Endodermal cell (in vitro differentiated cells): ENCODE measurements at places on chromosomes 11 and 22.

GRCh38 chr11:2930704-2931419 is 1.6 kb upstream of the PHLDA2 start:
- DNase-seq = peak; percentile 98

- no peak for DNase-seq
Observed at GRCh38 chr22:20867179-20868024, 8.6 kb downstream of the SNAP29 start.

DNA sequence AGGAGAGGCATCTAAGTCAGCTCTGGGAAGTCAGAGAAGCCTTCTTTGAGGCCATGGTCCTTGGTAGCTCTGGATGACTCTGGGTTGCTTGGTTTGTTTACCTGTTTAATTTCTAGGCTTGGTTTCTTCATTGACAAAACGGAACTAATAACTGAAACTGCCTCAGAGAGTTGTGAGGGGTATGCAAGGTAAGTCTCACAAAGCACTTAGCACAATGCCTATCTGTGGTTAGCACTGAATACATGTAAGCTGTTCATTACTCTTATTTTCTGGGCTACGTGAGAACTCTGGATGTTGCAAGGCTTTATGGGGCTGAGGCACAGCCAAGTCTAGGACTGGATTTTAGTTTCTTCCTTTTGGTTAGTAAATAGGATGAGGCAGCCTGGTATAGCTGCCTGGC is 225.8 kb upstream of the NCAM1 start:
- no peak for DNase-seq

DNA sequence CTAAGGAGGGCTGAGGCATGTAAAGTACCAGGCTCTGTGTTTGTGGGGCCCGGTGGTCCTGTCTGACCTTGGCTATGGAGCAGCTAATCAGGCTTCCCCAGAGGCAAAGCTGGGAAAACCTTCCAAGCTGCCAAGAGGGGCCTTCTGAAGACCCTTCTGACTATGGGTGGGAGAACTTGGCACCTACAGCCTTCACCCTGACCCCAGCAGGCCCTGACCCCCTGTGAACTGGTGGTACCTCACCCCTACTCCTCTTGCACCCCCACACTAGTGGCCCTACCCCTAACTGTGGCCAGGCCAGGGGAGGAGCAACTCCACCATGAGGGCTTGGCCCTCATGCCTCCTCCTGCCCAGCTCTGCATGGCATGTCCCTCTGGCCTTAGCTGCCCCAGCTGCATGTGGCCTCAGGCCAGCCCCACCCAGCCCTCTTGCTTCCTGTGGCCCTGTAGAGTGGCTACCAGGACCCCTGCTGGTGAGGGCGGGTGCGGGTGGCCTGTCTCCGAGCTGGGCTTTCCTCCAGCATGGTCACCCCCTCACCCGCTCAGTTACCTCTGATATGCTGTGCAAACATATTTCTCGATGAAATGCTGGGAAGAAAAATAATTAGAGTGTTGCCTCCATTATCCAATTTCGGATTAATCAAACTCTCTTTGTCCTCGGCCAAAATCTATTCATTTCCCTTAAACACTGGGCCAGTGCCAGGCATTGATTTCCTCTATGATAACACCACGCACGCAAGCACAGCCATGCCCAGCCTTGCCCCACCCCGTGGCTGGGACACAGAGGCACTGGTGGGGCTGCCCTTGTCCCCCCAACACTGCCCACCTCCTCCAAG is 7.5 kb downstream of the GNAZ start:
- DNase-seq = no peak

DNA sequence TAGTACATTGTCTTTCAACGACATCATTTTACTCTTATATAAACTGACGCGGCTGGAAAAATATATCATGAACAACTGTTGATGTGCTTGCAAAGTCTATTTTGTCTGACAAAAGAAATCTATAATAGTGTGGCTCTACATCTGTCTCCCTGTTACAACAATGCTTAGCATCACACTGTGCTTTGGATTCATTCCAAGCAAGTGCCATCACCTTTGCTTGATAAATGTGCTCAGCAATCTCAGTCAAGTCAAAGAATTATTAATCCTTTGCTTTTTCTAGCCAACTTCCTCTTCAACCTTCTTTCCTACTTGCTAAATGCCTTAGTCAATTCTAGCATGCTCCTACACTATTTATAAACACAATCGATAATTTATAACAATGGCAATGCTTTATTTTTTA is 140.5 kb downstream of the FCHSD2 start:
- no peak for DNase-seq

- DNase-seq = peak; percentile 95
Observed at GRCh38 chr22:24525416-24526037, 29.4 kb downstream of the GUCD1 start.

- DNase-seq = peak; percentile 93
Observed at GRCh38 chr11:45083544-45084087, 62.8 kb upstream of the PRDM11 start.

DNA sequence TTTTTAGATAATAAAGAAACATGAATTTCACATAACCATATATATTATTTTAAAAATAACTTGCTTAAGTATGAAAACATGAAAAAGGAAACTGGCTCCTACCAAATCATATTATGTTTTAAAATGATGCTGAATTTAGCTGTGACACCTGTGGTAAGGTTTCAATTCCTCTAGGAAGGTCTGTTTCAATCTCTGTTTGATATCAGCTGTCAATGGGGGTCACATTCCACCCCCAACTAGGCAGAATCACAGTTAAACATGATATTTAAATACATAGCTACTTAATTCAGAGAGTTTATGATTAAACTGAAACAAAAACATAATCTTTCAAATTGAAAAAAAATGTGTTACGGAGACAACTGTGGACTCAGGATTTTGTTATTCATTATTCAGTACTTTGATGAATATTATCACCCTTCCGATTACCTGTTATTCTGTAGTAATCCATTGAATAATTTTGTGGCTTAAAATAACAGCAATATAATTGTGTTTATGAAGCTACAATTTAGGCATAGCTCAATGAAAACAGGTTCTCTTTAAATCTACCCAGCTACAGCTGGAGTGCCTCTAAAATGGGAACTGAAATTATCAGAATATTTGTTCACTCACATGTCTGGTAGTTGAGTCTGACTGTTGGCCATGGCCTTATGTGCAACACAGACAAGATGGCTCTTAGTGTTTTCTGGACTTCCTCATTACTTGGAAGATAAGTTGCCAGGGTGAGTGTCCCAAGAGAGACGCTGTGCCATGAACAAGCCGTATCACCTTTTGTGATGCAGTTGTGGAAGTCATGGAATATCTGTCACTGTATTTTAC is 244.6 kb upstream of the ANO3 start:
- DNase-seq = no peak

DNA sequence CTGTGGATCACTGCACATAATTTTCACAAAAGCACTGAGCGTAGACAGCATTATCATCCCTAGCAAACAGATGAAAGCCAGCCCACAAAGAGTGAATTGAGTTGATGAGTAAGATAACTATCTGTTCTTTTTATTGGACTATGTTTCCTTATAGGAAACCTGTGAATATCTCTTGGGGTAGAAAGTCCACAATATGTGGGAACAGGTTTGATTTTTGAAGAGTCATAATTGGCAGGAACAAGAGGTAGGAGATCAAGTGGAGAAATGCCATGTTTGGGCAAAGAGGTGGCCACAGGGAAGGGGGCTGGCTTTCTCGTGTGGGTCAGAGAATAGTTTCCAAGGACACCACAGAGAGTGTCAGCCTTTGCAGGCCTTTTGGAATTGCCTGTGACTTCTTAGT is 23.9 kb downstream of the OR51E2 start:
- DNase-seq = no peak

- DNase-seq = peak; percentile 93
Observed at GRCh38 chr11:42524534-42525227, 787.1 kb upstream of the API5 start.
